ENCODE measurements at places on chromosomes 6 and 20.

GRCh38 chr20:59004763-59005522, 2.1 kb downstream of the CTSZ start:
- no peak for DNase-seq

GRCh38 chr20:12911372-12911771, 97.4 kb upstream of the SPTLC3 start:
- DNase-seq, result no peak

GRCh38 chr6:3721810-3722621, 29.5 kb downstream of the PXDC1 start:
- no peak for DNase-seq

DNA sequence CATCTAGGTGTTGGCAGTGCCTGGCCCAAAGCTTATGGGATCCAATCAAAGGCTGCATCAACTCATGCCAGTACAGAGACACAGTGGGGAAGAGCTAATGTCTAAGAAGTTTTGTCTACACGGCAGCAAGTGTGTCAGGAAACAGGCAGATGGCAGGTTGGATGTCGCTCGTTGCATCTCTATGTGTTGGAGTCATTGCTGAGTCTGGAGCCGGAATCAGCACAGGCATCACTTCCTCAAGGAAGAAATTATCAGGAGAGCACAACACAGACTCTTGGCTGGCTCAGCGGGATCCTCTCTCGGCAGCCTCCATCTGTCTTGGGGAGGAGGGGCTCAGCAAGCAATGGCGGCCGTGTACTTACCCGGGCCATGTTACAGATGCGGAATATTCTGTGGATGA, 467.2 kb upstream of the CHD6 start:
- DNase-seq, result no peak

GRCh38 chr6:105733556-105734162, 330.8 kb upstream of the PREP start:
- no peak for DNase-seq

DNA sequence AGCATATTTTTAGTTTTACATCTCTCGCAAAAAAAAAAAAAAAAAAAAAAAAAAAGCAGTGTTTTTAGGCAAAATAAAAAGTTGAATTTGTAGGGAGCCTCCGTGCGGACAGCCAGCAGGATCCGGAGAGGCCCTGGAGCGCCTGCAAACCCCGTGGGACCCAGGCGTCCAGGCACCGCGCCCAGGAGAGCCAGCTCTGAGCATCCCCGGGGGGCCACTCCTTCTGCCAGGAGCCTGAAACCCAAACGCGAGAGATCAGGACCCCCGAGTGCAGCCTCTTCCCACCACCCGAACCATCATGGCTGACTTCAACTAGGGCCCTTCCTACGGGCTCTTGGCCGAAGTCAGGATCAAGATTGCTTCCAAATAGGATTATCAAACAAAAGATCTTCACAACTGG, 54.1 kb upstream of the LY86 start:
- no peak for DNase-seq

- DNase-seq, result no peak
These were observed 163.4 kb downstream of the FARS2 start for GRCh38 chr6:5424726-5425125.

GRCh38 chr6:26029570-26029856, 57.7 kb upstream of the HFE start:
- DNase-seq, result no peak

All from NT2/D1 (cell line).